ENCODE measurements at places on chromosomes 7 and 10. TPM values are rescaled to one million over a fixed set of nuclear protein-coding genes. Genes with fewer than 3 reads are reported as not detected.

SFRP5 gene
- 1.5 TPM for total RNA-seq

EPO gene
- not detected for total RNA-seq

ZFYVE27 gene
- total RNA-seq = 38.5 TPM

GRCh38 chr7:96685353-96685752 is 24.3 kb downstream of the SEM1 start:
- no peak for DNase-seq

DNA sequence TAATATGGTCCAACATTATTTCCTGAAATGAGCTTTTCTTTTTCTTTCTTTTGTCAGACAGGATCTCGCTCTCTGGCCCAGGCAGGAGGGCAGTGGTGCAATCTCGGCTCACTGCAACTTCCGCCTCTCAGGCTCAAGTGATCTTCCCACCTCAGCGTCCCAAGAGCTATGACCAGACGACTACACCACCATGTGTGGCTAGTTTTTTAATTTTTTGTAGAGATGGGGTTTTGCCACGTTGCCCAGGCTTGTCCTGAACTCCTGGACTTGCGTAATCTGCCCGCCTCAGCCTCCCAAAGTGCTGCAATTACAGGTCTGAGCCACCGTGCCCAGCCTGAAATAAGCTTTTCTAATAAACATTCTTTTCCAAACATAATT is 48.6 kb downstream of the CUL2 start:
- no peak for DNase-seq

DNA sequence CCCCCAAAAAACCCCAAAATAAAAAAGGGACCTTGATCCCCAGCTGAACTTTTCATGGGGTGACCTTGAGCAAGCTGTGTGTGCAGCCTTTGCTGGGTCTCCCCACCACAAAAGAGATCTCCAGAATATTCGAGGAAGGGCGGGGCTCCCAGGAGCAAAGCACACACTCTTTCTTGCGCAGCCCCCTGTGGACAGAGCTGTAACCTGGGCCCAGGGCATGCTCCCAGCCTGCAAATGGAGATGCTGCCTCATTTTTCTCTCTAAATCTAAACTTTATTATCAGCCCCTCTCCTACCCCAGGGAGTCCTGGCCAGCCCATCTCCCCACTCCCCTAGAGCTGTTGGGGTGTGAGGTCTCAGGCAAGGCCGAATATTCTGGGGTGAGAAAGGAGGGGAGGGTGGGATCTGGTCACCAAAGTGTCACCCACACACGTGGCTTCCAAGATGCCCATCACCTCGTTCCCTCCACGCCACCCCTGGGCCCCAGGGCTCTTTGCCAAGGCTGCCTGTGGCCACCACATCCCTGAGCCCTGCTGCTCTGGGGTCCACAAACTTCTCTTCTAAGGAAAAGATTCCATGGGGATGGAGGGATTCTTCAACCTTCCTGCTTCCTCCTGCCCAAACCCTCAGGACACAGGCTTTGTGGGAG is 1.7 kb upstream of the CALML3 start:
- no peak for DNase-seq

GRCh38 chr7:102843850-102844249 is 69.0 kb upstream of the LRRC17 start:
- no peak for DNase-seq

DNA sequence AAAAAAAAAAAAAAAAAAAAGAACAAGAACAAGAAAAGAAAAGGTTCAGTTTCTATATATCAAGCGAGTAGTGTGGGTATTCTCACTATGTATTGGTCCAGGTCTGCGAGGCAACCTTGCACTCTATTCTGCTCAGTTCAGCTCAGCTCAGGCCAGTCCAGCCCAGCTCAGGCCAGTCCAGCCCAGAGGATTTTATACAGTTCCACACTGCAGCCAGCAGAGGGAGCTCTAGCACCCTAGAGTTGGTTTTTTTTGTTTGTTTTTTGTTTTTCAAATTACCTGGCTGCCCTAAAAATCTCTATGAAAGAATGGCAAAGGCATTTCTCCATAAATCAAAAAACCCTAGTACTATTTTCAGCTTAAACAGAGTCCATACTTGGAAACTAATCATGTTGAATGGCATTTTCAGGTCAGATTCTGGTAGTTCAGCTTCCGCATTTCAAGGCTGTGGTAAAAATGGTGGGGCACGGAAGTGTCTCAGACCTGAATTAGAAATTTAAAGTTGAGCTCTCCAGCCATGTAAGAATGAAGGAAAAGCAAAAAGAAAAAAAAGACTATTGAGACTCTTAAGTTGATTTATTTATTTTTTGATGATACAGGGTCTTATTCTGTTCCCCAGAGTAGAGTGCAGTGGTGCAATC is 55.2 kb upstream of the GSDME start:
- DNase-seq = peak; percentile 21

PRF1 gene
- total RNA-seq = not detected

DNA sequence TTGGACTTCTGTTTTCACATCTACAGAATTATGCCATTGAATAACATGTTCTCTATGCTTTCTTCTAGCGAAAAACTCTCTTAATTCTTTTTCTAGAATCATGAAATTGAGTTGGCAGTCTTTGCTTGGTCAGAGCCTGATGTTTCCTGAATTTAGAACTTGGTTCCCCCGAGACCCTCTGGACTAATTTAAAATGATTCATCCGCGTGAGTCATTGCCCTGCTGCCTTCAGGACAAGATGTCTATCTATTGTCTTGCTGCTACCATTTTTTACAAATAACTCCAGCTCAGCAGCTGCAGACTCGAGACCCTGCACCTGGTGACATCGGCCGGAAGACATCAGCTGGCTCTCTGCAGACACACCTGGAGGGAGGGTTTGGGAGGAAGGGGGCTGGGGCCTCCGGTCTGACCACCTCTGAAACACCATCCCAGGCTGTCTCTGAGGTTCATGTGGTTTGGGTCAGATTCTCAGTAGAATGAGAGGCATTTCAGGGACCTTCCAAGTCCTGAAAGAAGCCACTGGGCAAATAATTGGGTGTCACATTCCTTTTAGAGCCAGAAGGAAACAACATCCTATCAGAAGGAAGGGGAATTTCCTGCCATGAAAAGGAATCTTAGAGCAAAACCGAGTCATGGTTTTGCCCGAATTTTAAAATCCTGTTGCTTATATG is 20.9 kb upstream of the KLF6 start:
- DNase-seq = no peak

HOXA1 gene
- total RNA-seq = not detected

BTBD16 gene
- not detected for total RNA-seq

PAPOLB gene
- 3.9 TPM for total RNA-seq

DNA sequence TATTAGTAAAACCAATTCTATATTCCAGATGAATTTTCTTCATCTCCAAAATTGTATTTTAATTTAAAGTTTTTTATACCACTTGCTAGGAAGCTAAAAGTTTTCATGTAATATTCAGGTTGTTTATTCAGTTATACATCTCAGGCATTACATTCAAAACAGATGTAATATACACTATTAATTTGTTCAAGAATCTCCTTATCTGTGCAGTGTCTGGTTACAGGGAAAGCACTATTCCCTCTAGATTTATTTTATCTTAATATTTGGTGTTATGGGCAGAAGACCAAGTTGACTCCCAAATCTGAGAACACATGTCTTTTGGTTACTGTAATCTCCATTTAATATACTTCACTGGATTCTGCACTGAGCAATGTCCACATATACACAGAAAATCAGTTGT is 953.4 kb downstream of the ANKRD7 start:
- DNase-seq = no peak

- no peak for DNase-seq
Measured at GRCh38 chr10:30238836-30239235, 110.2 kb downstream of the MTPAP start.

GRCh38 chr10:102519246-102519825 is 15.6 kb downstream of the SUFU start:
- no peak for DNase-seq

DNA sequence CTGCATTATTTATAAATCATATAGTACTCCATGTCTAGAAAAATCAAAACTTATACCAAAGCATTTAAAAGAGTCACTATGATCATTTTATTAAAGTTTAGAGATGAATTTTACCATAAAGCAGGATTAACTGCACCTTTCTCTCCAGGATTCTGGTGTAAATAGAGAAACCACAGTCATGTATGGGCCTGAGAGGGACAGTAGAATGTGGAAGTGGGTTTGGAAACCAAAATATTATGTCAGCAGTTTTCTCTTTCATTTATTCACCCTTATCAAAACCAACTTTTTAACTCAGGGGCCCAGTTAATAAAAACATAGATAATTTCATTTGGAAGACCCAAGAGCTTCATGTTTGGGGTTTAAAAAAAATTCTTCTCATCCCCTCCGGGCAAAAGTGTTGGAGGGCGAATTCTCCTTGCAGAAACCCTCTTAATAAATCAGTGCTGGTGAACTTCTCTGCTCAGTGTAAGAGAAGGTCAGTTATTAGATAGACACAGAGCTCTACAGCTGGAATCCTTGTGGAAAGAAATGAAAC is 266.2 kb downstream of the CREB5 start:
- no peak for DNase-seq

Data from cerebellum (tissue), 4 donors.